ENCODE measurements at places on chromosomes 1 and 21.

DNA sequence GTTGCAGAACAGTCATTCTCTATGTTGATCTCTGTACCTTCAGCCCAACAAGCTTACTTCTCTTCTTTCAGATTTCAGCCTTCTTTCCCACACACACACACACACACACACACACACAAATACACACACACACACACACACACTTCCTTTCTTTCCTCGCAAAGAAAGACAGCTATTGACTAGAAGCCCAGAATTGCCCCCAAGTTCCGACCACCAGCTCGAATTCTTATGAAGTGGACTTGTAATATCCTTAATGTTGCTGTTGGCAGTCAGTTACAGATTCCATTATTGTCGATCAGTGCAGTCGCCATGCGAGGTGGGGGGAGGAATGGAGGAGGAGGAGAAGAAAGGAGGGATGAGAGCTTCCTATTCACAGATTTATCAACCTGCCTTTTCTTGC is 125.5 kb downstream of the CLEC20A start:
- no peak for DNase-seq

GRCh38 chr1:80375109-80375508 is 1368.6 kb upstream of the ADGRL4 start:
- no peak for DNase-seq

DNA sequence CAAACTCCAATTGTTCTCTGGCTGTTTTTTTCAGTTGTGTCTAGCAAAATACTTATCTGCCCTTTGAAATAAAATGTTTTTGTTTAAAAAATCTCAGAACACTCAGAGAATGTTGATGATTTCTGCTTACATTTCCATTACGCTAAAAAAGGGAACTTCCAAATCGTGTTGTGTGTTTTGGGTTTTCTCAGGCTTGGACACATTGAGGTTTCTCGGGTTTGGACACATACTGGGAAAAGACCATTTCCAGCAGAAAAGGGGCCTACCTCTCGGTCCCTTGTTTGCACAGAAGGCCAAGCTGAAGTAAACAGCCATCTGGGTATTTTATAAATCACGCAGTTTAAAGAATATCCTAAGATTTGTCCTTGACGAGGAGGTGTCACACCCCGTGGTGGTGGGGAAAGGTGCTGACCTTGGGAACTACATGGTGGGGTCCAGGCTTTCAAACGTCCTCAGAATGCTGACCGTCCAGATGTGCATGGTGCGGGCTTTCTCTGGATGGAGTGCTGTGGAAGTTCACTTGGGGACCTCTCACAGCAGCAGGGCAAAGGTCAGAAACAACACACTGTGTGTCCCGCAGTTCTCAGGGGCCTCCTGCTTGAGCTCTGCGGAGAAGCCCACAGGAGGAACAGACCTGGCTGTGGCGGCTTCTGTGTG is 67.8 kb downstream of the SLC37A1 start:
- no peak for DNase-seq

DNA sequence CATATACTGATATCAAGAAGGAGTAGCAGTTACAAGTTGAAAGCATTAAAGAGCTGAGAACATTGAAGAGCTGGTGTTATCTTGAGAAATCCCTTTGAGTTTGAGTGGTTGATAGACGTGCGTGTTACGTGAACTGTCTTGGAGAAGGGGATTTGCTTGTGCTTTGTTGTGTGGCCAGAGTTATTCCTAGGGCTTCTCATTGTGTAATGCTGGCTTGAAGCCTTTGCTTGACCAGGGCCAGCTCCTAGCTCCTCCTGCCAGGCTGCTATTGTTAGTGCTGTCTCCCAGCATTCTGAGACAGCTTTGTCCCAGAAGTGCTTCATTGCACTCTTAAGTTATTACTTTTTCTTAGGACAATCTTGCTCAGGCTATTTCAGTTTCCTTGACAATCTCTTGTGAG is 116.2 kb upstream of the KCNK2 start:
- DNase-seq, result no peak

GRCh38 chr1:31511848-31512615 is 64.3 kb upstream of the TINAGL1 start:
- no peak for DNase-seq

All from activated naive CD4-positive, alpha-beta T cell treated with anti-CD3 and anti-CD28 coated beads, Interleukin-2, amount 50 U/mL, for 72 hours (primary cell).